GF-D8 (cell line): ENCODE measurements at places on chromosomes 13 and 19.
A peak's percentile ranks its signal among the peaks of the same experiment; 100 is the strongest.

- DNase-seq, result no peak
Observed at GRCh38 chr19:54104998-54105715, 2.5 kb downstream of the NDUFA3 start.

GRCh38 chr13:112642090-112642460 lies 47.8 kb upstream of the ATP11A start:
- DNase-seq, result no peak

GRCh38 chr19:31166206-31166605 lies 183.0 kb downstream of the TSHZ3 start:
- DNase-seq, result no peak

GRCh38 chr13:27007166-27007565 lies 164.4 kb downstream of the USP12 start:
- DNase-seq, result no peak

DNA sequence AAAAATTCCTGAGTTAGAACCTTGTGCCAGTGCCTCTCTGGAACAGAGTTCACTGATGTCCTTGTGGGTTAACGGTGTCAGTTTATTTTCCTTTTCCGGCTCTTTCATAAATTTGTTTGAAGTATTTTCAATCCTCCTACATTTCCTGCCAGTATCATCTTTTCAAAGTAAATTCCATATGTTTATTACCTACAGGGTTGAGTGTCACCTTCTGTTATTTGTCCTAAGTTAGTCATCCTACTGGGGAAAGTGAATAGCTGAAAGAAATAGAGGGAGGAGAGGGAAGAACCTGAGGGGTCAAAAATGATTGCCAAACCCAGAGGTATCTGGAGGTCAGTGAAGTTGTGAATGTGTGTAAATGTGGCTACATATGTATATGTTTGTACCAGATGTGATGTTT lies 181.2 kb downstream of the DNAJC15 start:
- no peak for DNase-seq

DNA sequence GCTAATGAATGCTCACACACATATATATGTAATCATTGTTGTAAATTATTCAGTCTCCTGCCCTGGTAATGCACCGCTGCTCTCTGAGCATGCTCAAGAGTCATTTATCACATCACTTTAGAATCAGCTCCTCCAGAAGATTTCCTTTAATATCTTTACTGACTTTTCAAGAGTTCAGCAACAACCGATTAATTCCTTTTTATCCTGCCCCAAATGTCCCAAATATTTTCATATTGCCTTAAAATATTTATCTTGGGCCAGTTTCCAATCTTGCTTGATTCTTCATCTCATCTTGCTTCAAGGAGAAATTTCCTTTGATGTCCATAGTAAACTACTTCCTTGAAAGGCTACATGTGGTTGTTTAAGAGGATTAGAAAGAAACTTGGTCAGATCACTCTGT lies 132.5 kb downstream of the NHLRC3 start:
- no peak for DNase-seq

DNA sequence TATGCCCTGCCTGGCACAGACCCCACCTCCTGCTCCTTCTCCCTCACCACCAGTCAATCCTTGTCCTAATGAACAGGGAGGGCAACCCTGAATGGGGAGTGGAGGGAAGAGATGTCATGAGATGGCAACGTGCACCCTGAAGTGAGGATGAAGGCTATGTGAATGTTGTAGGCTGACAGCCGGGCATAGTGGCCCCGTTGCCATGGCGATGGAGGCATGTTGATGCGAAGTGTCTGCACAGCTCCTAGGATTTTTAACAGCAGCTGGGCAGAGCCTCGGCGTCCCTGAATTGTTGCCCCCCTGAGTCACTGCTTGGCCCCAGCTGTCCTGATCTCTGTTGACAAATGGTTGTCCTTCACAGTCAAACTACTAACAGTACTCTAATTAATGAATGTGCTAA lies 4.8 kb upstream of the ALOX5AP start:
- DNase-seq, result no peak

DNA sequence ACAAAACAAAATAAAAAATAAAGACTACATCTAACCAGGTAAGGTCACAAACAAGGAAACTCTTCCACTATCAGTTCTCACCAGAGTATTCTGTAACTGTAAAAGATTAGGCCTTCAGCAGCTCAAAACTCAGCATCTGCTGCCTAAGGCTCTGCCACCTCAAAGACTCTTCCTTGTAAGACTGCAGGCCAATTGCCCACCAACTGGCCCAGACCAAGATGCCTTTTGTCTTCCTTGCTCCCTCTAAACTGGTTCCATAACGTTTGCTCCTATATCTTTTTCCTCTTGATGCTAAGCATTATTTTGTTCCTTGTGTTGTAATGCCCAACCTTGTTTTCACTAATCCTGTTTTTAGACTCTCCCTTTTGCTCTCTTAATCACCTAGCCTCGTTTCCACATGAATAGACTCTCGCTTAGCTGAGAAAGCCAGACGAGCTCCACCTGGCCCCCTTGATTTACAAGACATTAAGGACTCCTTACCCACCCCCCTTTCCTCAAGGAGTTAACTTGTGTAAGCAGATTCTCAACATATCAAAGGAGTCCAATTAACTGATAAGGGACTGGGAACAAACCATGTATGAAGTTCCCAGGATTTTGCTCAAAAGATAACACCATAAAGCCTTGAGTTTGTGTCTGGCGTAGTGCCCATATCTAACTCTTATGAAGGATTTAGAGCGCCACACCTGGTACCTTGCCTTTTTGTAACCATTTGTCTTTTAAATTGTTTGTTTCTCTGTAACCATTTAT lies 1.5 kb downstream of the ZNF814 start:
- no peak for DNase-seq

DNA sequence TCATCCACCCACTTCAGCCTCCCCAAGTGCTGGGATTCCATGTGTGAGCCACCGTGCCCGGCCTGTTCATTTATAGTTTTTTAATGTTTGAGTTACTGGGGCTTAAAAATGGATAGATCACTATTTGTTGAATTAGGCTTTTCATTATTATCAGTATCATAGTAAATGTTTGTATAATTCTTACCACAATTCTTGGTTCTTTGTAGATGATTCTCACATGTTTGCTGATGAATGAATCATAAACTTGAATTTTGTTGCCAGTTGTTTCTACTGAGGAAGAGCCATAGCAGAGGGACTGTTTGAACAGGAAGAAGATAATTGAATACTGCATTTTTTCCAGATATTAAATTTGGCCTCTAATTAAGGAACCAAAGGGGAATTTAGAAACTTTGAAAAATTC lies 2.6 kb upstream of the LPAR6 start:
- DNase-seq, result no peak

DNA sequence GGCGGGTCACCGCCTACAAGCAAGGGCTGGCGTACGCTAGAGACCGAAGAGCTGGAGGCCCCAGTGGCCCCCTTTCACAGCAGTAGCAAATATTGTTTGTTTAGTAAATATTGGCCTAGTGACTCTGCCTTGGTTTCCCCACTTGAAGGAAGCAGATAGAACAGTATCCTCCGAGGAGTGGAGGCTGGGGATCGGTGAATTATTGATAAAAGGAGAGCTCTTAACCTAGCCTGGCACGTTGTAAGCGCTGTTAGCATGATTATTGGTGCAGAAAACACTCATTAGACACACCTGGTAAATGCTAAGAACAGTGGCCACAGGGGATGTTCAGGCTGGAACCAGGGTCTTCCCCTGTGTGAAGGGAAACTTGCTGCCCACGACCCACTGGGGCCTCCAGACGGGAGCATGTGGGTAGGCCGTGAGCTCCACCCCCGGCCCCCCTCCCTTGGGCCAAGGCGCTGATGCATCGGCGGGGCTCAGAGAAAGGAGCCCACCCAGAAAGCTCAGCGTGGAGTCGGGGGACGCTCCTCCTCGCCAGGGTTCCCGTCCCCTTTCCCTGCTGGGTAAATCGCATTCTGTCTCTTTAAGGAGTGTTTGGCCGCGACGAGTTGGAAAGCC lies 2.3 kb downstream of the IER2 start:
- DNase-seq, result no peak

DNA sequence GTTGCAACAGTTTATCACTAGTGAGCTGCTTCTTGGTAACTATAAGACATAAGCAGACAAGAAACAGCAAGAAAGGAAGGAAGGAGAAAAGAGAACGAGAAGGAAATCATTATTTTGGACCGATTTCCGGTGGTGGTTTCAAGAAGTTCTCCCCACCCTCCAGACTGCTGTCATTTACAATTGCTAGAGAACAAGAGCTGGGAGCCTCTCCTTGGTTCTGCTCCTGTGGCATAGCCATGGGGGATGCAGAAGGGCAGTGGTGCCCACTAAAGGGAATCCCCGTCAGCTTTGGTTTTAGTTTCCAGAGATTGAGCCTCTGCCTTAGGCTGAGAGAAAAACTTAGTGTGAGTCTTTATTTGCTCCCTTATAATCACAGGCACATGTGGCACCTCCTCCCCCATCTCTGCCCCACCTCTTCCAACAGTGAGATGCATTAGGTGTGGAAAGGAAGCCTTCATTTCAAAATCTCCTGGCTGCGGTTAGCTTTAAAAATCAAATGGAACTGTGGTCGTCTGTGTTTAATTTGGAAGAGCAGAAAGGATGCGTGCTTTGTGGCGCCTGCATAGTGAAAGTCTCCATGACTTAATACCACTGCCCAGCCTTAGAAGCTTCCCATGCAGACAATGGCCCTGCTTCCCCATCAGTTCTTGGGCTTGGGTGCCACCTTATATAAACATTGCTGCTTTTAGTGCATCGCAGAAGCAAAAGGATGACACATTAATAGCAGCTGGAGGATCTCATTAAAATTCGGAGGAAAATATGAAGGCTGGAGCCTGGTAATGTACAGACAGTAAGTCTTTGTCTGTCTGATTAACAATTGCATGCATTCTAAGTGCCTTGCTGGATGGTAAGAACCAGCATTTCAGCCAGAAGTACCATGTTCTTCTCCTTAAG lies 25.0 kb downstream of the LRCH1 start:
- DNase-seq, result peak; percentile 27

GRCh38 chr13:94390881-94391280 lies 88.6 kb downstream of the DCT start:
- DNase-seq, result no peak

GRCh38 chr19:8576273-8576993 lies 809 bp downstream of the MYO1F start:
- peak; percentile 77 for DNase-seq

GRCh38 chr13:91902291-91902690 lies 503.9 kb downstream of the GPC5 start:
- no peak for DNase-seq

- no peak for DNase-seq
Observed at GRCh38 chr19:13463296-13463695, 43.0 kb downstream of the CACNA1A start.

GRCh38 chr13:110037925-110038573 lies 251.7 kb upstream of the IRS2 start:
- DNase-seq, result no peak

DNA sequence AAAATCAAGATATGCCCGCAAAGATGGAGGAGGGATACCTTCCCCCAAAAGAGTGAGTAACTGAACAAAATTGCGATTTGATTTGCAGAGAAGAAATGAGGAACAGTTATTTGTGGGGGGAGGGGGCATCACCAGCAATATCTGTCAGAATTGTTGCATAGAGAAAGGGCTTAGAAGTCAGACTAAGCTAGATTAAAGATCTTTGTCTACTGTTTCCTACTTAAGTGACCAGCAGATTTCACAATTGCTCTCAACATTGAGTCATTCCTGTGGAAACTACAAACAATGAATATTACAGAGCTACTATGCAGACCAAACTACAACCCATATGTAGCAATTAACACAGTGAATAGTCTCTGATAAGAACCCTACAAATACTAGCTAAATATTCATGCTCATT lies 27.4 kb downstream of the FPR3 start:
- peak; percentile 63 for DNase-seq

DNA sequence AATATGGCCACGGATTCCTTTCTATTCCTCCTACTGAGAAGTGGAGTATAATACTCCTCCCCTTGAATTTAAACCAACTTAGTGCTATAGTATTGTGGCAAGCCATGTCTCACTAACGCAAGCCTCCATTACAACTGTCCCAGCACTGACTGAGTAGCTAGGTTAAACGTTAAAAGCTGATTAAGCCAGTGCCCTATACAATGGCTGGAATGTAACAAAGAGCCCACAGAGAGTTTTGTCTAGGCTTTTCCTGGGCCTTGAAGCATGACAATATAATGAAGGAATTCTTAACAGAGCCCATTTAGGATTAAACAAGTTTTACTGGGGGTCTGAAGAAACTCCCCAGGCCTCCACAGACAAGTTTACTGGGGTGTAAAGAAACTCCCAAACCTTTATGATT lies 254.5 kb upstream of the DACH1 start:
- no peak for DNase-seq

DNA sequence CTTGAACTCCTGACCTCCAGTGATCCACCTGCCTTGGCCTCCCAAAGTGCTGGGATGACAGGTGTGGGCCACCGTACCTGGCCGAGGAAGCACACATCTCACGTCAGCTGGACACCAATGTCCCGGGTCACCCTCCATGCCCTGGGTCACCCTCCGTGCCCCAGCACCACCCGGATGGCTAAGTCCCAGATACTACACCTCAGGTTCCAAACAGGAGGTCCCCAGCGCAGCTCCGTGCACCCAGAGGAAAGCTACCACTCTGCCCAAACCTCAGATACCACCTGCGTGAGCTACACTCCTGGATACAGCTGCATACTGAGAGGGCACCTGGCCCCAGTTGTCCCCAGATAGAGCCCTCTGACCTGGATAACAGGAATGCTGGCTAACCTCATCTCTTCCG lies 14.0 kb downstream of the LRRC4B start:
- DNase-seq, result no peak

DNA sequence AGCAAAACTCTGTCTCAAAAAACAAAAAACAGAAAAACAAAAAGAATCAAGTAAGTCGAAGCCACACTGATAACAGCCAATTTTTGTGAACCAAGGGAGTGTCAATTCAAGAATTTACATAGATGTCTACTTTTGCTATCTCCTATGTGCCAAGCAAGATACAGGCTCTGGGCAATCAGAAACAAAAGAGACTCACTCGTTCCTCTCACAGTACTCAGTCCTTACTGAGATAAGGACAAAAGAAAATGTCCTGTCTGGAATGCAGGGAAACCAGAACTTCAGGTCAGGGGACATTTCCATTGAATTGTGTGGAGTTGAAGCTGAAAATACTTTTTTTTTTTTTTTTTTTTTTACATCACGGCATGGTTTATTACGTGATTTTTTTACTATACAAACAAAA lies 53.0 kb downstream of the NLRP12 start:
- no peak for DNase-seq

DNA sequence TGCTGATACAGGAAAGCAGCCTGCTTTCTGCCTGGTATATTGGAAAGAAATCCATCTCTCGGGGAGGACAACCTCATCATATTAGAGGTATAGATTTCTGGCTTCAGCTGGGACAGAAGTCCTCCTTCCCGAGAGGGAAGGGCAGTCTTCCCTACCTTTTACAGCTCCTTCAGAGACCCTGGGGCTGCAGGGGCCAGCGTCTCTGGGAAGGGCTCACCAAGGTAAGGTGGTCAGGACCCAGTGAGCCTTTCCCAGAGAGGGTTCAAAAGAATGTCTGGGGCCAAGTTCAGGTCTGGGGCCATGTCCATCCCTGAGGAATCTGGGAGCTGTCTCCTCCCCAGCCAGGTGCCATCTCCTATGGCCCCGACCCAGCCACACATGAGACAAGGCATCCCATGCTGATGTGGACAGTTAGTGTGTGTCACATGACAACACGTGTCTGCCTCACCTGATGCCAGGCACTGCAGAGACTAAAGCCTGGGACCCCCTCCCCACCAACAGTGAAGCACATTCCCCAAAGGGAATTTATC lies 136.4 kb downstream of the URI1 start:
- no peak for DNase-seq

GRCh38 chr13:51840917-51841316 lies 4.1 kb downstream of the TMEM272 start:
- no peak for DNase-seq
